Stimulated activated CD8-positive, alpha-beta memory T cell treated with anti-CD3 and anti-CD28 coated beads, Interleukin-7, amount 100 ng/mL, for 1 hour (primary cell): ENCODE measurements at places on chromosomes 6 and 20.

- no peak for DNase-seq
Measured at GRCh38 chr20:63008541-63009044, 1.8 kb upstream of the BHLHE23 start.

DNA sequence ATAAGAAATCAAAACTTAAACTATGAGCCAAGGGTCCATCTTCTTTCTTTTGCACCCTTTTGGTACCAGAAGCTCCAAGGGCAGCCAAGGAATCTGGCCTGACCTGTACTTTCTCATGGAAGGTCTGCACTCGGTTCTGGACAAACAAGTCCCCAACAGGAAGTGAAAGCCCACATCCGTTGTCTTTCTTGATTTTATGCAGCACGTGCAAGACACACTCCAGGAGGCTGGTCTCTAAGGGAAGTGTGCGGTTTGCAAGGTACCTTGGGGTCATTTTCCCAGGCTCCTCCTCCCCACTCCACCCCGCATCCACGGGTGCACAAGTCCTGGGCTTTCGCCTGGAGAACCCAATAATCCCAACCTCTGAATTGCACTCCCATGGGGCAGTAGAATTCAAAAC is 101.9 kb downstream of the NFATC2 start:
- DNase-seq: no peak

DNA sequence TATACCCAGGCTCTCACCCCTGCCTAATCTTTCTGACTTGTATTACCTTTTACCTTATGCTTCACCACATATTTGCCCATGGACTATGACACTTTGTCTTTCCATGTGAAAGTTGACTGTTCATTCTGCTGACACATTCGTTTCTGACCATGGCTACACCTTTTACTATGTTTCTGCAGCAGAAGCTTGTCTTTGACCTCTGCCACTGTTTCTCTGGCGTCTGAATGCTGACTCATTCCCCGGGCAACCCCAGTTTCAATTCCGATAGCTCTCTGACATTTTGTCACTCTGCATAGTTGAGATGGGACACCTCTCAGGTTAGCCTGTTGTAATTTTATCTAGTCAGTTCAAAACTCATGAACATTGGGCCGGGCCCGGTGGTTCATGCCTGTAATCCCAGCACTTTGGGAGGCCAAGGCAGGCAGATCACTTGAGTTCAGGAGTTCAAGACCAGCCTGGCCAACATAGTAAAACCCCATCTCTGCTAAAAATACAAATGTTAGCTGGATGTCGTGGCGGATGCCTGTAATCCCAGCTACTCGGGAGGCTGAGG is 50.7 kb downstream of the SLC26A8 start:
- no peak for DNase-seq

GRCh38 chr20:21808863-21809664 is 103.6 kb downstream of the PAX1 start:
- DNase-seq: no peak

- no peak for DNase-seq
Measured at GRCh38 chr6:16438718-16439591, 200.6 kb downstream of the GMPR start.

DNA sequence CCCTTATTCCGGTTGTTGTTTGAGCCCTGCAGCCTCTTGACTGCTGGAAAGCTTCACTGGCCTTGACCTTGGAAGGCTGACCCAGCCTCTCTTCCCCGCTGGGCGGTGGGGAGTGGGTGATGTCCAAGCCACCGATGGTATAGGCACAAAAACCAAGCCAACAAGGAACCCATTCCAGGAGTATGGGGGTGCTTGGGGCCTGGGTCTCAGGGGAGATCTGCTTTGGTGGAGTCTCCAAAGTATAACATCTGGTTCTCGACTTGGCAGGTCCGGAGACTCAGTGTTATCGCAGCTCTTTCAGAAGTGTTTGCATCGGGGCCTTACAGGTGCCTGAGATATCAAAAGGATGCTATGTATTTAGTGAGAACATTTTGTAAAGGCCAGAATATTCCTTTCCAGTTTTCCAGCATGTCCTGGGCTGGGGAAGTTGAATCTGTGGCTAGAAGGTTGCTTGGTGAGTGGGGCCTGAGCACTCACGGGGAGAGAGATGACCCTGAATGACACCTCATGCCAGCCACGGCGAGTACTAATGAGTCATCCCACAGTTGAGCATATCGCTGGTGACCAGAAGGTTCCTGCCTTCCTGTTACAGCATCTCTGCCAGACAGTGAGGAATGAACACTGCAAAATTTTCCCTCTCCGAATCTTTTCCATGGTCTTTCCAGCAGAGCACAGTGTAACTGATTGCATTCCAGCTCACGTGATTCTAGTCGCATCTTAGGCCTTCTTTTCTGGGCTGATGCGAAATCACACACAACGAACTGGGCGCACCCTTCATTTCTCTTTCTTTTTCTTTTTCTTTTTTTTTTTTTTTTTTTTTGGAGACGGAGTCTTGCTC is 133.9 kb downstream of the ZDHHC14 start:
- DNase-seq: no peak
